Activated T-cell treated with anti-CD3 and anti-CD28 coated beads for 24 hours (primary cell): ENCODE measurements at places on chromosomes 1 and 21.

- no peak for DNase-seq
Measured at GRCh38 chr1:154970631-154971340, at the start of gene SHC1. Gene SHC1 (minus strand): TSS chr1:154970747. CDS start chr1:154970526, 221 bp downstream.

DNA sequence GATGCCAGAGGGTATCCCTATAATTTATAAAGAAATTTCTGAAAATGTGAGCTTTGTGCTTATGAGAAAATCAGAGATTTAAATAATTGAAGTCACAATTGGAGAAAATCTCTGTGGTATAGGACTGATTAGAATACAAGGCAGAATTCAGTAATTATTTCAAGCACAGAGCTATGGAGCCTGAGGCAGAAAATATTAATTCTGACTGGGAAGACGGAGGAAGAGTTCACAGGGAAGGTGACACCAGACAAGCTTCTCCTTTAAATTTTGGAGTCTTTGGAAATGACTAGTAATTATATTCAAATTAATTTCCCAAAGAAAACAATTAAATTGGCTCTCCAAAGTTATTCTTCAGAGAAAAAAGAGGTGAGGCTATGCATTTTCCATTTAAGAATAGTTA, 121.5 kb downstream of the CHRM3 start:
- DNase-seq, result no peak

GRCh38 chr1:191536791-191537429, 621.4 kb upstream of the RGS18 start:
- DNase-seq, result no peak

GRCh38 chr21:38027901-38028498, 111.7 kb upstream of the KCNJ6 start:
- DNase-seq, result no peak

GRCh38 chr1:81298266-81298665, 502.5 kb upstream of the ADGRL2 start:
- DNase-seq, result no peak

DNA sequence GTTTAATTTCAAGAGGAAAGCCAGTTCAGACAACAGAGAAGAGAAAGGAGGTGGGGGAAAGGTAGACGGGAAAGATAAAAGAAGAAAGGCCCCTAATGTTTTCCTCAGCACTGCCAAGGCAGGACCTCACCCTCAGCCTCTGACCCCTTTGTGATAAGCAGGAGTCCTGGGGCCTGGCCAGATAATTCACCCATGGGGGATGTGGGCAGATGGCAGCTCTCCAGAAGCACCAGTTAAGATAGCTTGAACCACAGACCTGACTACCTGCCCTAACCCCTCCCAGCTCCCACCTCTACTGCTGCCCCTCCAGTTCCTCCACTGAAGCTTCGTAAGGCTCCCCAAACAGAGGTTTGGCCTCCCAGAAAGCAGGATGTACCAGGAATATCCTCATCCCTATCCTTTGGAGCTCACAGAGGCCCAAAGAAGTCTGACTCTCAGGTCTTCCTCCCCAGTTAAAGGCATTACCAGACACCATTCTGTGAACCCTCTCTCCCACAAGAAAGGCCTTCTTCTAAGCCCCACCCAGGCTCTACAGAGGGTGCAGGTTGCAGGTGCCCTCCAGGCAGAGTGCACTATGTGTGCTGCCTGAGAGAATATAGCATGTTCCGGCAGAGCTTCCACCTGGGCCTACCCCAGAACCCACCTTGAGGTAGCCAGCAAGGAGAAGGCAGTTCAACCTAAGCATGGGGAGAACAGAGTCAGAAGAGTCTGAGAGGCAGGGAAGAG, 9.2 kb upstream of the SNAPIN start:
- DNase-seq, result no peak

GRCh38 chr1:157409927-157410326, 142.4 kb downstream of the FCRL5 start:
- no peak for DNase-seq

DNA sequence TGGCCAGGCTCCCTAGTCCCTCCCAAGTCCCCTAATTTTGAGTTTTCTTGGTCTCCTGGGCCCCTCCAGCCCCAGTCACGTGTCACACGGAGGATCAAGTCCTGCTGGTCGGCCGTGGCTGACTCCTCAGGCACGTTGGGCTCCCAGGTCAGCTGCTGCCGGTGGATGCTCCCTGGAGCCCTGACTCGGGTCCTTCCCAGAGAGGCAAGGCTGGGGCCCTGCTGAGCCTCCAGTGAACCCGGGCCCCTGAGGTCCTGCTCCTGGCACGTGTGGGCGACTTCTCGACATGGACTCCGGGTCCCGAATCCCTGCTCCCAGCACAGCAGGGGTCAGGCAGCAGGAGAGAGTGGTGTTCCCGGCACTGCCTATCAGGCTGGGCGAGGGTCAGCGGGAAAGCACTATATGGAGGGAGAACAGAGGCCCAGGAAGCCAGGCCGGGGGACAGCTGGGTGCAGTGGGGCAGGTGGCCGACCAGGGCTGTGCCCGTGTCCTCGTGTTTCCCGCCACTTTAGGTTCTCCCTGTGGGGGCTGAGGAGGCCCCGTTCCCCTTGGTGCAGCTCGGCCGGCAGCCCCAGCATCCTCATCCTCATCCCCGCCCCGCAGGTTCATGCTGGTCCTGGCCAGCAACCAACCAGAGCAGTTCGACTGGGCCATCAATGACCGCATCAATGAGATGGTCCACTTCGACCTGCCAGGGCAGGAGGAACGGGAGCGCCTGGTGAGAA, 13.2 kb downstream of the TMEM240 start:
- no peak for DNase-seq

DNA sequence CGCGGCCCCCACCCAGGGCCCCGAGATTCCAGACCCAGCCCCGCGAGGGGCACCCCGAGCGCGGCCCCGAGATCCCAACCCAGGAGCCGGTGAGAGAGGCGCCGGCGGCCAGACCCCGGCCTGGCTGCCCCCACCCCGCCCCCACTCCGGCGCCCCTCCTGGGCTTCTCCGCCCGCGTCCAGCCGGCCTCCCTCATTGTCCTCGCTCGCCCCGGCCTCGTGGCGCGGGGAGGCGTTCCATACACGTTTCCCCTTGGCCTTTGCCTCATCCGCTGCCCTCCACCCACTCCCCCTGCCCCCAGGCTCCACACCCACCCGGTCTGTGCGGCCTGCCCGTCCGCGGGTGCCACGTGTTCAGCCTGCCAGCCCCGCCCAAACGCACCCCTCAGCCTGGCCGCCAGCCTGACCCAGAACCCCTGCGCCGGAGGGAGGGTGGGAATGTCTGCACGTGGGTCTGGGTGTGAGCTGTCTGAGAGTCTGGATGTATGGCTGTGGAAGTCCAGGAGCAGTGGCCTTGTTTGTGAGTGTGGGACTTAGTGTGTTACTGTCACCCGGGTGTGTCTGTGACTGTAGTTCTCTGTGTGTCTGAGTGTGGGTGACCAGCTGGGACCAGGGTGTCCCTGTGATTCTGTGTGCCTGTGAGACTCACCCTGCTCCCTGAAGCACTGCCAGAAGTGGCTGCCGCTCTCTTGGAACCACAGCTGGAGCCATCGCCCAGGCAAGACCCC, 681 bp downstream of the B4GALT2 start:
- peak; percentile 32 for DNase-seq

DNA sequence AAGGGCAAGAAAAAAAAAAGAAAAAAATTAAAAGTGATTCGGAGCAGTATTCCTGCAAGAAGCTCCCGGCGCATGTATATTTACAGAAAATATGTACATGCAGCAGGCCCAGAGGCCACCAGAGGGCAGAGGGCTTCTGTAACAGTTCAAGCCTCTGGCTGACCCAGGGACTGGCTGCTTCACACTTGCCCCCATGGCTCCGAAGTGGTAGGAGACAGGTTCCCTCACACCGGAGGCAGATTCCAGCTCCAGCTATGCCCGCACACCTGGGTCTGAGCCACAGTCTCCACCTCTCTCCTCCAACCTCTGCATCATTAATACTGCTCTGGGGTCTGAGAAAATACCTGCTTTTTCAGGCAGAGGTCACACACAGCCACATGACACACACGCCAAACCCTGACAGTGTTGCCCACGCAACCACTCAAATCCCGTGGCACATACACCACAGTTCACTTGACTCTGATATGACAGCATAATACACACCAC, 2.2 kb upstream of the ARHGAP30 start:
- DNase-seq, result peak; percentile 24

DNA sequence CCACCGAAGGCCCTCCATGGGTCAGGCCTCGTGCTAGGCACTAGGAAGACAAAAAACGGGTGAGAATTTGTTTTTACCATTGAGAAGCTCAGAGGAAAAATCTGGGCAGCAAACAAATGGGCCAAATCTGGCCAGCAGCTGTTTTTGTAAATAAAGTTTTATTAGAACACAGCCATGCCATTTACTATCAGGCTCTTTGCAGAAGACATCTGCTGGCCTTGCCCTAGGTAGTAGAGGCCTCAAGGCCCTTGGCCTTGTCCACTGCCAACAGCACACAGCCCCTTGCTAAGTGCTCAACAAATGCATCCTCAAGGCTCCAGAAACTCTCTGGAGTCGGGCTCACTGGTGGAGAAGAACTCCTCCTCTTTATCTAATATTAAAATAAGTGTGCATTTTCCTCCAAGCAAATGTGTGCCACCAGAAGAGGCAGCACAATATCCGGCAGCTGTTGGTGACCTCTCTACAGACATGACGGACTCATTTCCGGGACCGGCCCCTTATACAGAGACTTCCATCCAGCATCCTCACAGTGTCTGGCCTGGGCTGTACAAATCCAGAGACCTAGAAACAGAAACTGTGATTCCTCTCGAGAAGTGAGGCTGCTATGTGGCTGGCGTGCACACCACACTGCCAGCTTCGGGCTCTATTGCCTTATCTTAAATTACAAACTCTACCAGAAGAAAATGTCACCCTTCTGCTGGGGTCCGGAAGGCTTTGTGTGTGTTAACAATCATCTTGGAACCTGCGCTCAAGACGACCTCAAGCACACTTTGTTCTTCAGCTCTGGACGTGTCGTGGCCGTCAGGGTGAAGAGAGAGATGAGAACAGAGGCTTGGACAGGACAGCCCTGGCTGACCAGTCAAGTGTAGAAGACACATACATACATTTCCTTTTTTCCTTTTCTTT, 203.9 kb downstream of the TOMM20 start:
- DNase-seq, result no peak

DNA sequence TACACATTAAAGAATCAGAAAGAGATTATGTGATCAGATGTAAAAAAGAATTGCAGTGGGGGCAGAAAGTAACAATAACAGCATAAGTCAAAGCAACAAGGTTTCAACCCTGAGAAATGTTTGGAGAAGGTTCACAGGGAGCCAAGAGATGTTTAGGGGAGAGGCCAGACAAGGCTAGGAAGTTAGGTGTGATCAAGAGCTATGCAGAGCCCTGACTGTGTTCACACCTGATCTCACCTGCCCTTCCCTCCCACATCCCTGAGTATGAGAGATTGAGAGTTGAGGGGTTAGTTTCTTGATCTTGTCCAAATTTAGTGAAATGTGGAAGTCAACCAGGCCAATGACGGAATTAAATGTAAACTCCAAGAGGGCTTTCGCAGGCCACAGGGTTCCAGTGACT, 10.2 kb downstream of the PTPN14 start:
- DNase-seq, result no peak

DNA sequence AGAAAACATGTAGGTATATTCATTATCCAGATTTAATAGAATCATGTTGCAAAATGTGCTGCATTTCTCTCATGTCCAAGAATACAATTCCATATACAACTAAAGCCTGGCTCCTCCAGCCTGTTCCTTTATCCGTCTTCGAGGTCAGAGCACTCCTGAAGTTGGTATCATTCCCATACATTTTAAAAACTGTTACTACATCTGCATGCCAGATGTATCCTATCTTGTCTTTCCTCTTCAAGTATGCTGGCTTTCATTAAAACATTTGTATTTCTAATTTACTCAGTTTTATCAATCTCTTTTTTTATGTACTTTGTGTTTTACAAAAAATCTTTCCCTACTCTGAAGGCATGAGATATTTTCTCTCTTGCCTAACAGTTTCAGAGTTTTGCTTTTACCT, 536.6 kb upstream of the USP24 start:
- no peak for DNase-seq

DNA sequence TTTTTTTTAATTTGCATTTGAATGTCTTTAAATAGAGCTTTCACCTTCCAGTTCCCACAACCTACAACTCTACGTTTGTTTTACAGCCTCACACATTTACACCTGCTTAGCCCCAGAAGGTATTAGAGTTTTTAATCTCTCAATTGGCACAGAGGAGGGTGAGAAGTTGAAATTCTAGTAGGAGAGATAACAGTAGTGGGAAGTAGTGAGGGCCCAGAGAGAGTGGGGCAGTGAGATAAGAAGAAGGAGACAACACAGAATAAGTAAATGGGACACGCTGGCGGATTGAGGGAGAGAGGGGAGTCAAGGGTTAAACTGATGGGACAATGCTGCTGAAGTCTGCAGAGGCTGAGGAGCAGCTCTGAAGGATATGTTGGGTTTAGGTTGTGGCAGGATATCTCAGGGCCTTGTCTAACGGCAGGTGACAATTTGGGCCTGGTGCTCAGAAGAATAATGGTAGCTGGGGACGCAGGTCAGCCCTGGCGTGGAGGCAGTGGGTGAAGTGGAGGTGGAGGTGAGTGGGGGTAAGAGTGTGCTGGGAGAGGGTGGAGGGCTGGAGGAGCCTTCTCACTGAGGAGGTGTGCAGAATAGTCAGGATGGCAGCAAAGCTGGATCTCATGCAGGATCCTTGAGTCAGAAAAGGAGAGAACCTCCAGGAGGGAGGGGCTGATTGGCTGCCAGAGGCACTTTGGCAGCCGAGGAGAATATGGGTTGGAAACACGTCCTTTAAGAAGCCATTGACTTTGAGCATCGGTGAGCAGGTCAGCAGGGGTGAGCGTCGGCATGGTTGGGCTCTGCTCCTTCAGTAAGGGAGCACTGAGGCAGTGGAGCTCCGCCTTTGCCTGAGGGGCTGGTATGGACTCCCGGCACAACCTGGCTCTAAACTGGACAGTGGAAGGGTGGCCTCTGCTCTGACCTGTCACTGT, 72.9 kb downstream of the SYT6 start:
- no peak for DNase-seq

GRCh38 chr1:151847867-151848596, 5.5 kb downstream of the THEM5 start:
- DNase-seq, result no peak

DNA sequence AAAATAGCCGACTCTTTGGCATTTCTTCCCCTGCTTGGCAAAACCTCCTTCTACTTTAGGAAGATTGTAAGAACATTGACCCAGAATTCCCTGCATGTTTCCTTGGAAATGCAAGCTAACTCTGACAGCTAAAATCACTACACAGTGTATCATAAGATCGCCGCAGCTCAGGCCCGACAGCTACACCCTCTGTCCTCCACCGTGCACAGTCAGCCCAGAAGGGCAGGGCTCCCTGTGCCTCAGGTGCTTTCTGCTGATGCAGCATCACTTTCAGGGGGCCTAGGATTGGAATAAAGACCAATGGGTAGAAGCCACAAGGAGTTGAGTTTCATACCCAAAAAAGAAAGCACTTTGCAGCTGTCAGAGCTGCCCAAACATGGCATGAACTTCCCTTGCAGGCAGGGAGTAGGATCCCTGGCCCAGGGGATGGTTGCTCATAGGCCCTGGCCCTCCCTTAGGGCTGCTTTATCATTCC, 145.3 kb downstream of the SEC16B start:
- no peak for DNase-seq

GRCh38 chr1:212951947-212952640, 1.8 kb downstream of the VASH2 start:
- no peak for DNase-seq
